Mammary epithelial cell (primary cell): ENCODE measurements at places on chromosomes 5 and 9.
A peak's percentile ranks its signal among the peaks of the same experiment; 100 is the strongest.

GRCh38 chr5:179780362-179780761, 13.4 kb upstream of the LTC4S start:
- no peak for DNase-seq

DNA sequence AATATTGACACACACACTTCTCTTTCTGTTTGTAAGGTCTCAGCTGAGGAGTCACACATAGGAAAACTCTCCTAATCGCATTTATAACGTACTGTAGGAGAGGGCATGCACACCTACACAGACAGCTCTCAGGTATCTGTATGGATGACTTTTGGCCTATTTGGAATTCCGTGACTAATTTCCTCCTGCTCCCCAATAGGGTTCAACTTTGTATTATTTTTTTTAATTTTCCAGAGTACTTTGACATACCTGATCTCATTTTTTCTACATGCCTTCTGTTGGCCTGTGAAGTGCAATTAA, 195.9 kb downstream of the ARHGAP26 start:
- peak; percentile 45 for DNase-seq

GRCh38 chr5:180070756-180071530, 616 bp downstream of the RNF130 start:
- peak; percentile 64 for DNase-seq

GRCh38 chr5:69271376-69271775, 36.7 kb downstream of the CDK7 start:
- peak; percentile 41 for DNase-seq

DNA sequence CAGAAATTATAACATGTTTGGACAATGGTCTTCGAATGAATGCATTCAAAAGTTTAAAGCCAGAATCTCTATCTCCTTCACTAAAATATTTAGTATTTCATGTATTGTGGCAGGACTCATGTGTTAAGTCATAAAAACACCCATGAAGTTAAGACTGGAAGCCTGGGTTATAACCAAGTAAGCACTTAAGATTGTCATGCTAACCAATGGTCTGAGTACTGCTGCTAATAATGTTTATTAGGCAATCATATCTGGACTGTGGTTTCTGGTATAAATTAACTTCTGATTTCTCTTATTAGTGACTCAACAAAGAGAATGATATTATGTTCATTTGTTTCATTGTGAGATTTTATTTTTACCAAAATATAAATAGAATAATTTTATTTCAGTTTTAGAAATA, 297.9 kb upstream of the EDIL3 start:
- DNase-seq: peak; percentile 29

GRCh38 chr5:95262933-95263660, 21.8 kb downstream of the MCTP1 start:
- DNase-seq: no peak
